M059J (cell line): ENCODE measurements at places on chromosomes 6 and 20. TPM values are rescaled to one million over a fixed set of nuclear protein-coding genes. Genes with fewer than 3 reads are reported as not detected.

The SPATA25 gene
- total RNA-seq = 0.52 TPM in 1 of 2 replicates, not detected in the other

The NEDD9 gene
- total RNA-seq = 53.5 and 79.4 TPM in 2 replicates

The TEAD3 gene
- total RNA-seq = 14.9 and 19.1 TPM in 2 replicates

DNA sequence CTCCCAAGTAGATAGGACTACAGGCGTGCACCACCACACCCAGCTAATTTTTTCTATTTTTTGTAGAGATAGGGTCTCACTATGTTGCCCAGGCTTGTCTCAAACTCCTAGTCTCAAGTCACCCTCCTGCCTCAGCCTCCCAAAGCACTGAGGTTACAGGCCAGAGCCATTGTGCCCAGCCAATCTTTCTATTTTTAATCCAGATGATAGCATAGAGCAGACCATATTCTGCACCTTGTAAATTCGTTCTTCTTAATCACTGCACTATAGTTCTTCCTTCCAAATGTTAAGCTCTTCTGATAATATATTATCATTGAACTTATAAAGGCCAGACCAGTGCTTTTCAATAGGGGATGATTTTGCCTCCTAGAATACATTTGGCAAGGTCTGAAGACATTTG is 24.0 kb upstream of the CNKSR3 start:
- no peak for DNase-seq

DNA sequence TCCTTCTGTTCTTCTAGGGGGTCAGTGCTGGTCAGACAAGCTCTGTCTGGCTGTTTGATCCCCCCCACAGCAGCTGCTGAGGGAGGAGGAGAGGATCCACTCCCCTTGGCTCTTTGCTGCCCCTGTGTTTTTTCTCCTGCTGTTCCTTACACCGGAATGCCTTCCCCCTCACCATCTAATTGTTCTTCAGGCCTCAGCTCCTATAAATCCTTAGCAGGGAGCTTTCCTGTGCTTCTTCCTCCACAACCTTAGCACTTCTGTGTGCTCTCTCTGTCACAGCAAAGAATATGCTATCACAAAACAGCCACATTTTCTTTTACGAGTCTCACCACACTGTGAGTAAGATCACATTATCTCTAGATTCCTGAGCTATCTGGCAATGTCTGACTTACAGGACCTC is 196.6 kb downstream of the OTOR start:
- peak; percentile 37 for DNase-seq

GRCh38 chr6:12068899-12069557 is 56.9 kb downstream of the HIVEP1 start:
- DNase-seq = no peak

GRCh38 chr6:85049282-85049681 is 284.9 kb upstream of the TBX18 start:
- no peak for DNase-seq

DNA sequence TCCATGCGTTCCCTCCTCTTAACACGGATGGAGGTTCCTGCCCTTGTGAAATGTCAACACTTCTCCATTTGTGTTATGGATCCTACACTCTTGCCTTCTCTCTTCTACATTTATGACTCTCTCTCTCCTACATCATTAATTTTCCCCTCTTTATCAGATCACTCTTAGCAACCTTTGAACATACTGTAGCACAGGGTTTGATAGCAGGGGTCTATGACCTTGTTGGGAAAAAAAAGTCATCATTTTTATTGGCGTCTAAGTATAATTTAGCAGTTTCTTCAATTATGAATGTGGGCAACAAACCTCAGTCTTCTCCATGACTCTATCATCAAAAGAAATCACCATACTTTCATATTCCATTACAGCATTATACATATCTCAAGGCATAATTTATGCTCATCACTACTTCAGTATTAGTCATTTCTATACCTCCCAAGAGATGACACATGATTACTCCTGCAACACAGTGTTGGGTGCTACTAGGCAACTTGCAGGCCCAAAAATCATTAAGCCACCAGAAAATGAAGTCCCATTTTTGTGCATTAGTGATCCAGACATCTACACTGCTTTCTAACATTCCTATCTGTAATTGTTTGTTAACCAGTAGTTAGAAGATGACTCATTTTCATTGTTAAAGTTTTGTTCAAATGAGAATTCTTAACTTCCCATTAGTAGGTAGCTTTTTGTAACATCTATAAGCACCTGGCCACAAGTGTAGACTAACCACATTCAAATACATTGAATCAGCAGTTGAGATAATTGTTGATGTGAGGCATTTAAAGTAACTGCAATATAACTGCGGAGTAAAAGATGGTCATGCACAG is 9.5 kb downstream of the CYP39A1 start:
- peak; percentile 28 for DNase-seq
